Fibroblast of the aortic adventitia (primary cell): ENCODE measurements at places on chromosomes 6 and 20.

DNA sequence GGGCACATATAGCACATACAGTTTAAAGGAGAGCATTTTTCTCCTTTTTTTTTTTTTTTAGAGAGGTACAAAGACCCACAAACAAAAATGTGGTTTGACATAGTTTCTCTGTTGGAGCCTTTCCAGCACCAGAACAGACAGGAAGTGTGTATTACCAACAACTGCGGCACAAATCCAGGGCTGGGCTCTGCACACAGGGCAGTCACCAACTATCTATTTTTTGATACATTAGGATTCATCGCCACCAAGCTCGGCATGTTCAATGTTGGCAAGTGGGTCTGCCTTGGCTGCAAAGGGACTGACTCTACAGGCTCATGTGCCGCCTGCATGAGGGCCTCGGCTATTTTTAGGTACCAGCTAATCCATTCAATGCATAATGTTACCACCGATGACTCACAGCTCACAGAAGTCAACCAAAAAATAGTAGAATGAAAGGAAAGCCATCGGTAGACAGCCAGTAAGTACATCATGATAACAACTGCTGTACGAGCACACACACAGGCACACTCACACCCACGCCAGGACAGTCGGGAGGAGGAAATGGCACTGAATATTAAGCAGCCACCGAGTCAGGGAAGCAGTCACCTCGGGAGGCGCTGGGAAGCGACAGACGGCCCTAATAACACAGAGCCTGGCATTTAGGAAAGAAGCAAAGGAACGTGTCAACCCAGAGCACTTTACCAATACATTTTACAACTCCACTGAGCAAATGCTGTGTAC lies 81.6 kb downstream of the GMPR start:
- DNase-seq: peak; percentile 95

- peak; percentile 41 for DNase-seq
Measured at GRCh38 chr6:46964716-46965519, 43.2 kb upstream of the ADGRF5 start.

DNA sequence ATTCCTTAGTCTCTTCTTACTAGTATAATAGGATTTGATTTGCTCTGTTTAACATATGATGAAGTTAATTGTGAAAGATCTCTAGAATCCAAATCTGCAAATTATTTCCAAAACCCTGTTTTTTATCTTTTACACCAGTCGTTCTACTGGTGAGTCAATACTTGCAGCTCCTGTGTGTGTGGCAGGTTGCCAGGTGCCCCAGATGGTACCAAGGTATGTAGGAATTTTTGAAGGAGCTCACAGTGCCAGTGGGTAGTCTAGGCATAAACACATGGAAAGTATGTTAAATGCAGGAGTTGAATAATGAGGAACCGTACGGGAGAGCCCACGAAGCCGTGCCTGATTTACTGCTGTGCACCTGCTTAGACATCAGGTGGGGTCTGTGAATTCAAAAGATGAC lies 192.2 kb downstream of the FARS2 start:
- no peak for DNase-seq

- DNase-seq: no peak
Measured at GRCh38 chr6:134049176-134049575, 3.2 kb downstream of the SLC2A12 start.

GRCh38 chr6:36032261-36032660 lies 4.7 kb downstream of the MAPK14 start:
- no peak for DNase-seq

DNA sequence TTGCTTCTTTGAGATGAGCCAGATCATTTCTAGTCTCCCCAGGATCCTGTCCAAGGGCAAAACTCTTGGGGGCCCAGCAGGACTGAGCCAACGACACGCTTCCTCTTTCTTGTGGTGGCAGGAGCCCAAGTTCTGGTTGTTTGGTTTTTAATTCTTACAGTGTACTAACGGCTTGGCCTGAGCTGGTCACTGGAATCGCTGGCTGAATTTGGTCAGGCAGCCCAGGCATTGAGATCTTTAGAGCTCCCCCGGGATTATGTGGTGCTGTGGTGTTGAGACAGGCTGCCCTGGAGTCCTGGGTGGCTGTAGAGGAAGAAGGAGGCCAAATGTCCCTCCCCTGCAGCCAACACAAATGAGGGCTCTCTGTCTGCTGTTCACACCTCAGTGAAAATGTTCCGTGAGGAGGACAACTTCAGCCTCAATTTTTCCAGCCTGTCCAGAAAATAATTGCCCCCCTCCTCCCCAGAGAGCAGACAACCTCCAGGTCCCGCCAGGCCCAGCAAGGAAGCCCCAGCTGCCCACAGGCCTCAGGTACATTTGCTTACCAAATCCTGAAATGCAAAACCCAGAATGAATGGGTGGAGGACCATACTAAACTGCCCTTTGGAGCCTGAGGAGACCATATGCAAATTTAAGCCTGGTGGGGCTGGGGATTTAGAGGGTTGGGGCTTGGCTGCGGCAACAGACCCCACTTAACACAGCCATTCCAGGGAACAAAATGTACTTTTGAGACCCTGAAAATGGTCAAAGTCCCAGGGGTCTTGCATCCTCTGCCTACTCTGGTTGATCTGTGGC lies 23.6 kb downstream of the BNIP5 start:
- no peak for DNase-seq

GRCh38 chr20:57570145-57570850 lies 9.4 kb downstream of the PCK1 start:
- no peak for DNase-seq

- DNase-seq: peak; percentile 69
Measured at GRCh38 chr20:5531318-5532081, 214.7 kb upstream of the PROKR2 start.
